ENCODE measurements at places on chromosomes 12 and 14.

DNA sequence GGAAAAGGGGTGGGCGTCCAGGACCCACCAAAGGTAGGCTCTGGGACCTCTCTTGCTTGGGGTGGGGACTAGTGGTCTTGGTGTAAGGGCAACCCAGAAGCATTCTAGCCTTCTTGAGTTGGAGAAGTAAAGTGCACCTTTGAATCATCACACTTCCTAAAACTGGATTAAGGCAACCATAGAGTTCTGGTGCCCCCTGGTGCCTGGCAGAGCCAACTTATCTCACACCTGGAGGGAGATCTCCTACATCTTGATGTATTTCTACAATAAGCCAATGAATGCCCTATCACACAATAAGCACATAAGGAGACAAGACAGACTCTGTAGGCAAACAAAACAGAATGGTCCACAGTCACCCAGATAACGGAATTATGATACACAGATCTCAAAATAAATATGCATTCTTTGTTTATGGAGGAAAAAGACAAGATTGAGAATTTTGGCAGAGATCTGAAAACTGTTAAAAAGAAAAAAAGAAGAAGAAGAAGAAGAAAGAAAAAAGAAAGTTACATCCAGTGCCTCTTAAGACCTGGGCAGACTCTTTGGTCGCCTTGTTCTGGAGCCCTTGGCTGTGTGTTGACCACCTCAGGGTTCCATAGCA lies 95.9 kb upstream of the PPP2R5C start:
- peak; percentile 50 for DNase-seq

GRCh38 chr12:33593753-33594152 lies 154.1 kb upstream of the SYT10 start:
- no peak for DNase-seq

- no peak for DNase-seq
Measured at GRCh38 chr14:100785626-100786025, 40.3 kb upstream of the MEG3 start.

DNA sequence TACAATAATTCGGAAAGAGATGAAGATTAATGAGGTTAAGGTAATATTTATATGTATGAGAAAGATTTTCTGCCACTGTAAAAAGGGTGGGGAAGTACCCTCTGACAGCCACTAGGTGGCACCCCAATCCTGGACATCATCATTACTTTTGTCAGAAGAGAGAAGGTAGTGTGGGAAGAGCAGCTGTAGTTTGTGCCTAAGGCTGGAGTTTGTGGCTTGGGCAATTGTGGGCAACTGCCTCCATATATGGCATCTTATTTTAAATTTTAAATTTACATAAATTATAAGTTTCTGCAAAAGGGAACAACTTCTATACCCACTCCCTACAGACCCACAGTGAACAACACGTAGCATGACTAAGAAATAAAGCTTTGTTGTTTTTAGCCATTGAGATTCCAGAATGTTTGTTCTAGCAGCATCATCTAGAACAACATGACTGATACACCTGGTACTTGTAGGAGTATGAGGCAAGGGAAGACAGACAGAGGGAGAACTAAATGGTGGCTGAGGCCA lies 34.4 kb upstream of the SYCP3 start:
- DNase-seq = peak; percentile 78

- no peak for DNase-seq
Measured at GRCh38 chr12:6382982-6383381, 980 bp upstream of the LTBR start.

DNA sequence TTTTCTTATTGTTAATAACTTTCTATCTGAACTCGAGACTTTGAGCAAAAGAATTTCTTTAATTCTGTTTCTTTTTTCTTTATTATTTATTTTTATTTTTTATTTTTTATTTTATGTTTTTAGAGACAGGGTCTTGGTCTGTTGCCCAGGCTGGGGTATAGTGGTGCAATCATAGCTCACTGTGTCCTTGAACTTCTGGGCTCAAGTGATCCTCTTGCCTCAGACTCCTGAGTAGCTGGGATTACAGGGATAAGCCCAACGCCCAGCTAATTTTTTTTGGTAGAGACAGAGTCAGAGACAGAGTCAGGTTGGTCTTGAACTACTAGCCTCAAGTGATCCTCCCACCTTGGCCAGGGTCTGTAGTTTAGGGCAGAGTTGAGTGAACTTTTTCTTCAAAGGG lies 18.5 kb downstream of the METAP2 start:
- DNase-seq = no peak

DNA sequence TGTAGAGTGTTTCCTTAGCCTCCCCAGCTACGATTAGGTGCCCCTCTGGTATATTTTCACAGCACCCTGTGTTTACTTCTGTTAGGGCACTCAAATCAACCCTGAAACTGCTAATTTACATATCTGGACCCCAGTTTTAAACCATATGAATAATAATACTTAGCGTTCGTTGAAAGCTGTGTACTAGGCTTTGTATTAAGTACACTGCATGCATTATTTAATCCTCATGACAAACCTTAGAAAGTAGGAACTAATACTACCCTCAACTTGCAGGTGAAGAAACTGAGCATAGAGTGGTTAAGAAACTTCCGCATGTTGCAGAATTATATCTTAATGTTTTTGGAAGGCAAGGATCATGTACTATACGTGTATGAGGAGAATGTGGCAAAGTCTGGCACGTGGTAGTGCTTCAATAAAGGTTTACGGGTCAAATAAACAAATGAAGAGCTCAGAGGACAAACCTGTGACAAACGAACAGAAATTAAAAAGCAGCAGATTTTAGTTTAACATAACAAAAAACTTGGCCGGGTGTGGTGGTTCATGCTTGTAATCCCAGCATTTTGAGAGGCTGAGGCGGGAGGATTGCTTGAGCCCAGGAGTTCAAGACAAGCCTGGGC lies 22.2 kb upstream of the ARID2 start:
- DNase-seq = no peak

- no peak for DNase-seq
Measured at GRCh38 chr14:28157887-28158791, 608.4 kb upstream of the FOXG1 start.

GRCh38 chr12:38154096-38155019 lies 162.2 kb upstream of the ALG10B start:
- DNase-seq = no peak

Data from activated CD4-positive, alpha-beta T cell treated with anti-CD3 and anti-CD28 coated beads, Interleukin-2, amount 50 U/mL, for 16 hours (primary cell).